ENCODE measurements at places on chromosomes 13 and 19.

GRCh38 chr13:47865883-47866282, 135.2 kb downstream of the SUCLA2 start:
- H3K27ac ChIP-seq: no peak overlapping the region
- DNase-seq: no peak
- H3K36me3 ChIP-seq: no peaks in the 10 kb centered on the region
- no peaks in the 10 kb centered on the region for H3K4me1 ChIP-seq
- no peaks in the 10 kb centered on the region for H3K27me3 ChIP-seq

DNA sequence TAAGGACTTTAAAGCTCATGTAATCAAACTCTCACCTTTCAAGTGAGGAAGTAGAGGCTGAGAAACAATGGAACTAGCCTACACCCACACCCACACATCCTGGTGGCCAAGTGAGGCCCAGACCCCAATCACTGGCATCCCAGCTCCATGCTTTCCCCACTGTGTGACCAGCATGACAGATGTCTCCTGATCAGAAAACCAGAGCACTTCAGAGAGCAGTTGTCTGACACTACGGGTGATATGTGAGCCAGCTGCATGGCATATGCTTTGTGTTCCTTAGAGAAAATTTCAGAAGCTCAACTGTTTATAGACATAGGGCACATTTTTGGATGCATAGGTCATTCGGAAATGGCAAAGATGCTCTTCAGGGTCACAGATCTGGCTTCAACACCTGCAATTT, 315.2 kb downstream of the NDFIP2 start:
- no peak overlapping the region for H3K4me3 ChIP-seq
- no peaks in the 10 kb centered on the region for H3K4me1 ChIP-seq
- no peaks in the 10 kb centered on the region for H3K27me3 ChIP-seq
- no peaks in the 10 kb centered on the region for H3K36me3 ChIP-seq
- no peak for DNase-seq

GRCh38 chr13:113297370-113298042, 467 bp downstream of the LAMP1 start:
- H3K27me3 ChIP-seq: no peaks in the 10 kb centered on the region
- H3K27ac ChIP-seq: no peak overlapping the region
- DNase-seq: no peak
- peak overlapping the region; percentile 69 for H3K4me3 ChIP-seq
- H3K36me3 ChIP-seq: no peaks in the 10 kb centered on the region
- H3K4me1 ChIP-seq: no peaks in the 10 kb centered on the region

GRCh38 chr13:44449999-44450821, 76.6 kb downstream of the SERP2 start:
- no peak for DNase-seq
- no peak overlapping the region for H3K27ac ChIP-seq
- H3K4me1 ChIP-seq: no peaks in the 10 kb centered on the region
- no peaks in the 10 kb centered on the region for H3K27me3 ChIP-seq
- H3K36me3 ChIP-seq: no peaks in the 10 kb centered on the region
- no peak overlapping the region for H3K4me3 ChIP-seq

GRCh38 chr13:114099191-114099590, 33.2 kb downstream of the RASA3 start:
- no peak for DNase-seq
- H3K27ac ChIP-seq: no peak overlapping the region
- no peaks in the 10 kb centered on the region for H3K4me1 ChIP-seq
- no peaks in the 10 kb centered on the region for H3K27me3 ChIP-seq

DNA sequence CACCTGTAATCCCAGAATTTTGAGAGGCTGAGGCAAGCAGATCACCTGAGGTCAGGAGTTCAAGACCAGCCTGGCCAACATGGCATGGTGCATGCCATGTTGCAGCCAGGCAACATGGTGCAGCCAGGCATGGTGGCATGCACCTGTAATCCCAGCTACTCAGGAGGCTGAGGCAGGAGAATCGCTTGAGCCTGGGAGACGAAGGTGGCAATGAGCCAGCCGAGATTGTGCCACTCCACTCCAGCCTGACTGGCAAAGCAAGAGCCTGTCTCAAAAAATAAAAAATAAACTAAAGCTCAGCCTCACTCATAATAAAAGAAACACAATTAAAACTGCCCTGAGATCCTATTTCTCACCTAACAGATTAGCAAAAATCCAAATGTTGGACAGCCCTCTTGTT, 49.7 kb upstream of the MAP3K10 start:
- H3K36me3 ChIP-seq: no peaks in the 10 kb centered on the region
- no peak overlapping the region for H3K27ac ChIP-seq
- no peaks in the 10 kb centered on the region for H3K4me1 ChIP-seq
- H3K4me3 ChIP-seq: no peak overlapping the region
- H3K27me3 ChIP-seq: no peaks in the 10 kb centered on the region
- no peak for DNase-seq

GRCh38 chr19:3359015-3359918, 7.1 kb upstream of the NFIC start:
- H3K27me3 ChIP-seq: peaks cover 68% of the 10 kb centered on the region
- DNase-seq: no peak
- peaks cover 4% of the 10 kb centered on the region for H3K4me1 ChIP-seq
- no peaks in the 10 kb centered on the region for H3K36me3 ChIP-seq
- peak overlapping the region; percentile 30 for H3K4me3 ChIP-seq

Data from iPS DF 6.9 (cell line).